NB4 (cell line): ENCODE measurements at places on chromosomes 6 and 20.

DNA sequence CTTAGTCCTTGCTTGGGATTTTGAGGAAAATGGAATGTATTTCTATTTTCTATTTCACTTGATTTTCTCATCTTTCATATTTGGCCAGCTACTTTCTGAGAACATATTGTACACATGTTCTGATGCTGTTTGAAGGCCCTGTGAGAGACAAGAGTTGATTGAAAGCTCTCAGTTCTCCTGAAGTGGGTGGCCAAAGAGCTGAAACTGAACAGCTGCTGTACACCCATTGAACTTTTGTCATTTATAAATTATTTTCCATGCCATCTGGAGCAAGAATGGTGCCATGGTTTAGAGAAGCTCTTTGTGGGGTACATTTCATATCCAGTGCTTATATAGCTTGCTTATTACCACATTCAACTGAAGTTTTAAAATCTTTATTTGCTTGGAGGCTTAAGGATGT is 298.3 kb downstream of the PRL start:
- no peak for DNase-seq

DNA sequence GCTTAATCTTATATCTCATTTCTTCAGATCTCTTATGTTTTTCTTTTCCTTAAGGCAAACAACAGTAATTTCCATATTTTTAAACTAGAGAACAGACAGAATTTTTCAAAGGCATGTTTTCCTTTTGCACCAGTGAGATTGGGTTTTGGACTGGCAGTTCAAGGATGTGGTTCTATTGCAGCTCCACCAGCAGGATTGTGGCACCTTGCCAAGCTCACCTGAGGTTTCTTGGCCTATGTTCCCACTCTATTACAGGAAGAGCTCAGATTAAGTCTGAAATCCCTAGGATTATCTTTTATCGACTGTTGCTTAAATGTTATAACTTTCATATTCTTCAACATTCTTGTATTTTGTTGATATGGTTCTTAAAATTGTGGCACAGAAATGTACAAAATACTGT is 218.9 kb downstream of the PLCB4 start:
- no peak for DNase-seq

DNA sequence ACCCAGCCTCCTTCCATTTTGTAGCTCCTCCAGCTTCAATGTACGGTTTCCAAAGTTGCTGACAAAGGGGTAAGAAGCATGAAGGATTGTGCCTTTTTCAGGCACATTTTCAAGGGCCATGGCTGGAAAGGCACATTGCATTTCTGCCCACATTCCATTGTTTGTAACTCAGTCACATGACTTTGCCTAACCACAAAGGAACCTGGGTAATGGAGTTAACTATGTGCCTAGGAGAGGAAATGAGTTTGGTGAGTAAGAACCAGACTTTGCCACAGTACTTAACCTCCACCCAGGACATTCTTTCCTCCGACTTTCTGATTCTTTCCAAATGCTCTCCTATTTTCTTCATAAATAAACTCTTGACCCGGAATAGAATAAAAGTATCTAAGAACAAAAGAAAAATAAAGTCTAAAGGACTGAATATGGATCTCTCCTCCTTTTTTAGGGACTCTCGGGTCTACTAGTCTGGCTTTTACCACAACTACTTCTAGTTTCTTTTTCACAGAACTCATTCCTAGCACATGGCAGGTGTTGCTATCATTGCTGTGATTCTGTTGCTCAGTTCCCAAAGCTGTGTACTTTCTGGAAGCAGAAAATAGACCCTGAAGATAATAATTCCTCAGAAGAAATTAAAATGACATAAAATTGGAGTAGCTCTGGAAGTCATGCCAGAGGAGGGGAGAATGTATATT is 81.5 kb upstream of the ISM1 start:
- no peak for DNase-seq

GRCh38 chr6:41159415-41160082 is 3.4 kb downstream of the TREM2 start:
- DNase-seq, result no peak

DNA sequence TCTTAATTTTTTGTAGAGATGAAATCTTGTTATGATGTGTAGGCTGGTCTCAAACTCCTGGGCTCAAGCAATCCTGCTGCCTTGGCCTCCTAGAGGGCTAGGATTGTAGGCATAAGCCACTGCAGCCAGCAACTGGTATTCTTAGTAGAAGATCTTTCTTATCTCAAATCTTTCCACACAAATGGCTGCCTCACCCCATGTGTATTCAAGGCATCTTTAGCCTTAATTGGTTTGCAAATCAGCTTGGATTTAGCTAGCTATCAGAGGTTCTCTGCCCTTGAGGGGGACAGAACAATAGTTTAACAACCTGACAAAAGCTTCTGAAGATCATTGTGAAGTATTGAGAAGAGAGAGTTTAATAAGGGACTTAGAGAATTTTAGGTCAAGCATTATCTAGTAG is 17.9 kb upstream of the ABRACL start:
- DNase-seq, result no peak

DNA sequence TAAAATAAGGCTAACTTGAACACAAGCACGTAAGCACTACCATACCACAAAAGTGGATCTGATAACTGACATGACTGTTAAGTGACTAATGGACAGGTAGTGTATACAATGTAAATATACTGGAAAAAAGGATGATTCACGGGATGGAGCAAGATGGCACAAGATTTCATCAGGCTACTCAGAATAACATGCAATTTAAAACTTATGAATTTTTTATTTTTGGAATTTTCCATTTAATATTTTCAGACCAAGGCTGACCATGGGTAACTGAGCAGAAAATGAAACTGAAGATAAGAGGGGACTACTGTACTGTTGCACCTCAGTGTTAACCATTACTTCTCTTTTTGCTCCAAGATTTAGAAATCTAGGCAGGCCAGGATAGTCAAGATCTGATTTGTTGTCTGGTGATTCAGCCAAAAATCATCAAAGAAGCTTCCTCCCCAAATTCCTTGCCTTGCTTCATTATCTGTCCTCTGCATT is 45.4 kb downstream of the TPBG start:
- no peak for DNase-seq

DNA sequence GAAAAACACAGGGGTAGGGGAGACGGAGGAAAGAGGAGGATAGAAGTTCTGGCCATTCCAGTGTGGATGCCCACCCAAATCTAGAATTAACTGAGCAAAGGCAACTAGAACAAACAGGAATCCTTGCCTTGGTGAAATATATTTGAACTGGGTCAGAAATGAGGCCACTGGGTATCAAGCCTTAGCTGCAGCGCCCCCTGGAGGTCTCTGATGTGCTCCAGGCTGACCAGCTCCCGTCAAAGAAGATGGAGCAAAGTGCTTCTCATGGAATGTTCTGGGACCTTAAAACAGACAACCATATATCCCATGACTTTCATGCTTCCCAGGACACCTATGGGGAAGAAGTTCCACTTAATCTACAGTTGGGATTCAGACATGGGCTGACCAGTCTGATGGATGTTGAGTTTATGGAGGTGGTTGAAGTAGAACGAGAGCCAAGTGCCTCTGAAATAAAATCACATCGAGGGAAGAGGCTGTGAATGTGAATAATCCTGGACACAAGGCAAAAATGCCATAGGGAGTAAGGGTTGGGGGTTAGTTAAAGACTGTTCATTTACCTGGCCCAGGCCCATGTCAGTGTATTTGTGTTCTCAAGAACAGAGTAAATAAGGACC is 50.4 kb downstream of the HLA-DPB1 start:
- DNase-seq, result peak; percentile 65

- peak; percentile 78 for DNase-seq
Measured at GRCh38 chr6:41733707-41734665, 1.4 kb downstream of the TFEB start.

DNA sequence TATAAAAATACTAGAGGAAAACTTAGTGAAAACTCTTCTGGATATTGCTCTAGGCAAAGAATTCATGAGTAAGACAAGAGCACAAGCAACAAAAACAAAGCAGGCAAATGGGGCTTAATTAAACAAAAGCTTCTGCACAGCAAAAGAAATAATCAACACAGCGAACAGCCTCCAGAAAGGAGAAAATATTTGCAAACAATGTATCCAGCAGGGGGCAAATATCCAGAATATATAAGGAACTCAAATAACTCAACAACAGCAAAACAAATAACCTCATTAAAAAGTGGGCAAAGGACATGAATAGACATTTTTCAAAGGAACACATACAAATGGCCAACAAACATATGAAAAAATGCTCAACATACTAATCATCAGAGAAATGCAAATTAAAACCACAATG is 17.1 kb upstream of the HECA start:
- DNase-seq, result no peak

DNA sequence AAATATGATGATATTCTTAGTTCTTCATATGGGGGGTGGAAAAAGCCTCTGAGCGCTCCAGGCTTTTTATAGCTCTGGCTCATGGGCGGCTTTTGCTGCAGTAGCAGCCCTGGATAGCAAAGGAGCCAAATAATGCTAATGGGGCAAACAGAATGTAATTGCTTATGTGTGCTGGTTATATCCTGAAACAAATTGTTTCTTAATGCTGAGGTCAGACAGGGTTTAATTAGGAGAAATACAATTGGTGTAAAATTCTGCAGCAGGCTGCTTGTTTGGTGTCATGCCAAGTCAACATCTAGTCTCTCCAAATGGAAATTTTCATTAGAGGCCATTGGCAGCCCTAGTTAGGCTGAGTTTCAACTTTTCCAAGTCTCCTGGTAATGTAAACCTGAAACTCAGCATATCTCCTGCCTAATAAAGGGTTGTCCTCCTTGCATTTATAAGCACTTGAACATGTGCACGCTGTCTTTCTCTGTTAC is 530.1 kb upstream of the NOX3 start:
- no peak for DNase-seq

DNA sequence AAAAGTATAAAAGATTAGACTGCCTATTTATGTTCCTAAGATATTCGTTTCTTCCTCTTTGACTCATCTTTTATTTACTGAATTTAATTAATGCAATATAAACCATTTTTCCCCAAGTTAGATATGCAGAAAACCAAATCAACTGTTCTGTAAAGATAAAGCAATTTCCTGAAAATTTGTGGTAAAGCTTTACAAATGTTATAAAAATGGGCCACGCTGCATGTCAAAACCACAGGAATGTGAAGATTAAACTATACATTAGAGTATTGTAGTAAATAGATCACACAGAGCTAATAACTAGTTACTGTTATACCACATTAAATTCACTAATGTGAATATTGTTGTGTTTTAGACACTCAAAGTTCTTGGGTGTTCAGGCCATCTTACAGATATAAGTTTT is 83.4 kb downstream of the OPN5 start:
- DNase-seq, result no peak

GRCh38 chr6:155442562-155442961 is 13.1 kb downstream of the NOX3 start:
- no peak for DNase-seq

DNA sequence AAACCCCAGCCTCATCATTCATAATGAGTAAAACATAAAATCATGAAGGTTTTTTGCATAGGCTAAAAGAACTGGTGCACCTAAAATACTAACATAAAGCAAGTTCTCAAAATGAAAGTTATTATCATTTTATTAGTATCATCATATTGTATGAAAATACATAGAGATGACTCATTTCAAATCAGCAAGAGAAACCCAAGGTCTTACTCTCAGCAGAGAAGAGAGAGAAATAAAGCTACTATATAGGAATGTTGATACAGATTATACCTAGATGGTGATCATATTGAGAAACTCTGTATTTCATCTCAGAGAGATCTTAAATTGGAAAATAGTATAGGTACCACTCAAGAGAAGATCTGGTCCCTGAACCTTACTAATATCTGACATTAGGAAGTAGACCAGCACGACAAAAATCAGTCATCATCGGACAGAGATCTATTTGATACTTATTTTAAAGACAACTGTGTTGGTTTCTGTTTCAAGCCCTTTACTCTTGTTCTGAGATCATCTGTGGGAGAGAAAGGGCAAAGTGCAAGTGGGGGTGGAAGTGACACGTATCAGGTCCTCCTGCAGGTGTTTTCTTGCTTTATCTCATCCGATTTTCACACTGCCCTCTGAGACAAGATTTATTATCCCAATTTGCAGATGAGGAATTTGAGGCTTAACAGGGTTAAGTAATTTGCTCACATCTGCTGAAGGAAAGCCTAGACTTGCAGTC is 532.3 kb downstream of the MAFB start:
- DNase-seq, result no peak

GRCh38 chr20:58990651-58991445 is 9.8 kb downstream of the NELFCD start:
- no peak for DNase-seq

GRCh38 chr6:75334266-75335040 is 49.9 kb upstream of the TMEM30A start:
- peak; percentile 1 for DNase-seq

GRCh38 chr6:46530896-46531295 is 39.6 kb upstream of the RCAN2 start:
- no peak for DNase-seq

- DNase-seq, result no peak
Measured at GRCh38 chr20:8492173-8492572, 360.1 kb downstream of the PLCB1 start.

GRCh38 chr20:40467703-40468411 is 221.2 kb downstream of the MAFB start:
- no peak for DNase-seq

DNA sequence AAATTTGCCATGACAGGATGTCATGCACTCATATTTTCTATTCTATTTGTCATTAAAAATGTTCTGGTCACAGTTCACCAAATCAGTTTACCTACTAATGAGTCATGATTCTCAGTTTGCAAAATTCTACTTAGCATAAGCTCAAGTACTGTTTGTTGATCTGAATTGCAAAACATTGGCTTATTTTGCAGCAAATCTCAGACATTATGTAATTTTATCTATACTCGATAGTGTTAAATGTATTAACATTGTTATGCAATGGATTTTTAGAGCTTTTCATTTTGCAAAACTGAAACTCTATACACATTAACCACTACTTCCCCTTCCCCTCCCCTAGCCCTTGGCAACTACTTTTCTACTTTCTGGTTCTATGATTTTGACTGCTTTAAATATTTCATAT is 213.8 kb upstream of the ZFP64 start:
- DNase-seq, result peak; percentile 50

DNA sequence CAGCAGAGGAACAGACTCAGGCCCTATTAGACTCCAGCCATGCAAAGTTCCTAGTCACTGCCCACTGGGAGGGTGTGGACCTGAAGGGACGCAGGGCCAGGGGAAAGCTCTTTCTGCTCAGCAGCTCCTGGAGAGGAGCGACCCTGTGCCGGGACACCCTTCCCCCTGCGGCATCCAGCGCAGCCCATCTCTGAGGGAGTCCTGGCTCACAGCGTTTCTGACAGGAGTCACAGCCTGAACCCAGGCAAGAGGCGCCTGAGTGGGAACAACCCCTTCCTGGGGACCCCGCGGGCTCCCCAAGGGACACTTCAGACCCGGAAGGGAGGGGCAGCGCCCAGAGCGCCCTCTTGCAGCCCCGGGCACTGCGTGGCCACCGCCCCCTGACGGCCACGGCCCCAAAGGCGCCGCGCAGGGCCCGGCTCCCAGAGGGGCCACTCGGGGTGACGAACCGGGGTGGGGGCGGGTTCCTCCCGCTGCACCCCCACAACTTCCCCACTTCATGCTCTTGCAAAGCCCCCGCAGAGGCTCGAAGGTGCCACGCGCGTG is 862 bp downstream of the UCKL1 start:
- peak; percentile 83 for DNase-seq
